ENCODE measurements at places on chromosomes 12 and 14.

DNA sequence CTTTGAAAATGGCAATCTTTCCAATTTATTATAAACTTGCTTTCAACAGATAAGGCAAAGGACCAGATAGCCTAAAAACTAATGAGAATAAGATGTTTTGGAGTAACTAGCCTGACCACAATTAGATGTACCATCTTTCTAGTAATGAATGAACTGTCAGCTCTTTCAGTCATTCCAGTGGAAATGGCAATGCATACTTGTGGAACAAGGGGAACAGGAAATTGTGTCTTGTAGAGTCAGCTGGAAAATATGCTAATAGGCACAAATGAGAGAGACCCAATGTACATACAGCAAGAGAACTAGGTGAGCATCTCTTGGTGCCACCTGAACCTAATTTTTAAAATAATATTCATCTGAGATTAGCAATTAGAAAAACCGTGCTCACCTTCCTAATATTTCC lies 76.1 kb upstream of the GPHB5 start:
- DNase-seq: no peak

DNA sequence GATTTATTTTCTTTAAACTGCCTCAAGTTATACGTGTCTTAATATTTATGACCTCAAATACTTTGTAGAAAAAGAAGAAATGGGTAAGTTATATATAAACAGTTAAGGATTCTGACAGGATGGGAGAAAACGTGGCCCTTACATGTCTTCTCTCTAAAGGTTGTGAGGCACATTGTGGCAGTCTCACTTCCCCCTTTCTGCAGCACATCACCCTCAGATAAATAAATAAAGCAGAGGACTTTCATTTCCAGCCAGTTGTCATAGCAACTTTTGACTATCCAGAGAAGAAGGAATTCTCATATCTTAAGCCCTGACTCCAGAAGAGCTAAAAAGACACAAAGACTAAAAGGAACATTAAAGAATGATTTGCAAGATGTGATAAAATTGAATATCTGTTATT lies 28.8 kb upstream of the CEP83 start:
- DNase-seq: no peak

DNA sequence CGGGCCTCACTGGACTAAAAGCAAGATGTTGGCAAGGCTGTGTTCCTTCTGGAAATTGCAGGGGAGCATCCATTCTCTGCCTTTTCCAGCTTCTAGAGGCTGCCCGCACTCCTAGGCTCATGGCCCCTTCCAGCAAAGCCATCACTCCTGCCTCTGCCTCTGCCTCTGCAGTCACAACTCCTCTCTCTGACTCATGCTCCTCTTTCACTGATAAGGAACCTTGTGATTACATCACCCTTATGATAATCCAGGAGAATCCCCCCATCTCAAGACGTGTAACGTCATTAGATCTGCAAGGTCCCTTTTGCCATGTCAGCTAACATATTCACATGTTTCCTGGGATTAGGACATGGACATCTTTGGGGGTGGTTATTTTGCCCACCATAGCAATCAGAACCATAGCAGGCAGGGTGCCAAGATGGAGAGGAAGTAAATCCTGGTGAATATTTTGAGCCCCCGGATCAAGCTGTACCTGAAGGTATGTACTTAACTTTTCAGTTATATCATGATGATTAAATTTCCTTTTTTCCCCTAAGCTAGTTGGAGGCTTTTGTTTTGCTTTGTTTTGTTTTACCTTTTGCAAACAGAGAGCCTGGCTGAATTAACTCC lies 123.6 kb downstream of the SCARB1 start:
- no peak for DNase-seq

GRCh38 chr14:30016002-30016401 lies 88.4 kb upstream of the PRKD1 start:
- DNase-seq: no peak

DNA sequence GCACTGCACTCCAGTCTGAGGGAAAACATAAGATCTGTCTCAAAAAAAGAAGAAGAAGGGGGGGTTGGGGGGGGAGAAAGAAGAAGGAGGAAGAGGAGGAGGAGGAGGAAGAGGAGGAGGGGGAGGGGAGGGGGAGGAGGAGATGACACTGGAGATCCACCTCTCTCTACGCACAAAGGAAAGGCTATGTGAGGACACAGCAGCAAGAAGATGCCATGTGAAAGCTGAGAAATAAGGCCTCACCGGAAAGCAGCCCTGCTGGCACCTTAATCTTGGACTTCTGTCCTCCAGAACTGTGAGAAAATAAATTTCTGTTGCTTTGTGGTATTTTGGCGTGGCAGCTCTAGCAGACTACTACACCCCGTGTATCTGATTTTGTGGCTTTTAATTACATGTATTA lies 477.9 kb downstream of the MED13L start:
- DNase-seq: no peak

GRCh38 chr12:51186465-51187085 lies 13.6 kb upstream of the TFCP2 start:
- no peak for DNase-seq

GRCh38 chr14:62796431-62796830 lies 248.8 kb downstream of the KCNH5 start:
- no peak for DNase-seq

DNA sequence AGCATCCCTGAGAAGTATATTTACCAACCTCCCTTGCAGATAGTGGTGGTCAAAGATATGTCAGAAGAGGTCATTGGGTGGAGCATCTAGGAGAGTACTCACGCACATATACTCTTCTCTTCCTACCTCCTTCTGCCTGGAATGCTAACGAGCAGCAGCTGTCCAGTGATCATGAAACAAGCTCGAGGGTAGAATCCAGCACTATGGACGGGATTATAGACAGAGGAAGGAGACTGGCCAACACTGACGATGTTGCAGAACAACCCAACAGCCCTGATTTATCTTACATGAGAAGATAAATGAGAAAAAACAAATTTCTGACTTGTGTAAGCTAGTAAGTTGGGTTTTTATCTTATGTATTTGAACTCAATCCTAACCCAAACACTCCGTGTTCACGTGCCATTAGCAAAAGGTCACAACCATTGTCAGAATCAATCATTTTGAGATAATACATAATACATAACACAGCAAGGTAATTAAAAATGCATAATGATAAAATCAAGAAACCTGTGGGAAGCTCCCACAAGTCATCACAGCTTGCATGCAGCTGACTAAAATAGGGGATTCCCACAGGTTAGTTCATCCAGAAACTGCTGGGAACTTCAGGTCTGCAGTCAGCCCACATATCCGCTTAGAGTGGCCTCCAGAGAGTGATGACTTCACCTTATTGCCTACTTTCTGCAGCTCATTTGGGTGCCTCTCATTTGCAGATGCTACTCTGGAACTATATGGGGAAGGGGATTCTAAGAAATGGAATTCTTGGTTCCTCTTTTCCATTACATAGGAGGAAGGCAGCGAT lies 36.3 kb upstream of the STK38L start:
- DNase-seq: no peak

- DNase-seq: no peak
These were observed 44.0 kb upstream of the OR5AU1 start for GRCh38 chr14:21199611-21200560.

- DNase-seq: no peak
These were observed 44.0 kb downstream of the SMUG1 start for GRCh38 chr12:54144738-54145137.

DNA sequence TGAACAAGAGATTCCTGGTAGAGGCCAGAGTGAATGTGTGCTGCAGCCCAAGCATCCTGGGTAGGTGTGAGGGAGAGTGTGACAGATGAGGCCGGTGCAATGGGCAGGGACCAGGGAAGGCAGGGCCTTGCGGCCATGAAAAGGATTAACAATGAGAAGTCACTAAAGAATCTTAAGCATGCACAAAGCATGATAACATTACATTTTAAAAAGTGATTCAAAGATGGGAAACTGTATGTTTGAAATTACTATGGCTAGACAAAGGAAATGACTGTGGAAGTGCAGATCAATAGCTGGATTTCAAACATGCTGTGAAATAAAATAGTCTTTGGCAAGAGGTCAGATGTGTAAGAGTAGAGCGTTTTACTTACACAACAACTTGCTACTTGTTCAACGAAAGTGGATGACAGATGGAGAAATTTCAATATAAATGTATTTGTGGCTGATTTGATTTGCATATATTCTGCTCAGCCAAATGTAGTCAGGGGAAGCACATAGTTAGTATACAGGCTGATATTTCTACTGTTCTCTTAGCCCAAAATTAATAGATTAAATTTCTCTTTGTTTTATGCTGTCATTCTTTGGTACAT lies 175.5 kb downstream of the CCDC59 start:
- no peak for DNase-seq

GRCh38 chr14:103066399-103066798 lies 9.1 kb upstream of the CDC42BPB start:
- DNase-seq: no peak

DNA sequence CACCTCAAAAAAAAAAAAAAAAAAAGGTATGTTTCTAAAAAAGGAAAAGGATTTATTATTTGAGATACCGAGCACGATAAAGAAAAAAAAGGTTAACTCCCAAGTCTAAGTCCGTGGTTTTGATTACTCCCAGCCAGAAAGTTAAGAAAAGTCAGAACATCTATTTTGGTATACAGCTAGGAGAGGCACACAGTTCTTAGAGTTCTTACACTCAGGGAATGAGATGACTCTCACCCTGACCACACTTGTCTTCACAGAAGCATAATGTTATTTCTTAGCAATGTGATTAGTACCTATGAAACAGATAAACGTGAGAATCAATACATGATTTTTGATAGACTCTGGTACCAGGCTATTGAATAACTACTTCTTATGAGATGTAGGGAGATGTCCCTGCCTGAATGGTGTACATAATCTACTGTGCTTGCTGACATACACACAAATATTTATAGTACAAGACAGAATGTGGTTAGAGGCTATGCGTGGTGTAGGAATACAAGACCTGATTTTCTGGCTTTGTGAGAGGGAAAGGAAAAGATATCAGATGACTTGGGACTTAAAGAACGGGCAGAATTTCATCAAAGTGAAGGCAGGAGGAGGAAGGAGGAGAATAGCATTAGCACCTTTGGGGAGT lies 31.6 kb downstream of the LIMA1 start:
- DNase-seq: no peak

DNA sequence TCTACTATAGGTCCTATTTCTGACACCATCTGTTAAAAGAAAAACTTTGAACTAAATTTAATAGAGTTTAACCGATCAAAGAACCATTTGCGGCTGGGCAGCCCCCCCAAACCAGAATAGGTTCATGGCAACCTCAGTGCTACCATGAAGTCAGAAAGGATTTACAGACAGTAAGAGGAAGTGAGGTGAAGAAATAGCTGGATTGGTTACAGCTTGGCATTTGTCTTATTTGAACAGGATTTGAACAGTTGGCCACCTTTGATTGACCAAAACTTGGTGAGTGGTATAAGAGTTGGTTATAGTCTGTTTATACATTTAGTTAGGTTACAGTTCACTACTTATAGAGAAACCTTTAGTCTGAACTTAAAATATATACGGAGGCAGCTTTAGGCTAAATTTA lies 88.9 kb downstream of the TXNDC16 start:
- no peak for DNase-seq

DNA sequence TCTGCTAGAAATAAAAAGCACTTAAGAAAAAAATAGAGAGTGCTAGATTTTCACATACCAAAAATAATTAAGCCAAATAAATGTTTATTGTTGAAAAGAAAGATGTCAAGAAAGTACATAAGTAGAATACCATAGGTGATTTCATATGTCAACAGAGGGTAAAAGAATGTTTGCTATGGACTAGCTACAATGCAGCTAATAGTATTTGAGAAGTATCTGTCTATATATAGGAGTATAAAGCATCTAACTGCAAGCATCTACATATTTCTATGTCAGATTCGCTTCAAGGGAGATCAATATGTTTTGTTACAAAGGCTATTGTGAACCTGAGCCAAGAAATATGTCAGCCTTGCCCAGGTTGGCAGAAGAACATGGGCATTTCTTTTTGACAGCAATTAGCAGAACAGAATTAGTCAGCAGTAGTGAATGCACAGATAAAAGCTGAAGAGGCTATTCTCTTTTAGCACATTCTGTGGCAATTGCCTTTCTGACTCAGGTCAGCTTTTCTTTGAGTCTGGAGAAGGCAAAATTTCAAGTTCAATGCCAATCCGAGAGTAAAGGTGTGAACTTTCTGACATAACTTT lies 140.1 kb downstream of the ALG10B start:
- no peak for DNase-seq

- no peak for DNase-seq
These were observed 326.9 kb downstream of the TMEM121 start for GRCh38 chr14:105853089-105853906.

DNA sequence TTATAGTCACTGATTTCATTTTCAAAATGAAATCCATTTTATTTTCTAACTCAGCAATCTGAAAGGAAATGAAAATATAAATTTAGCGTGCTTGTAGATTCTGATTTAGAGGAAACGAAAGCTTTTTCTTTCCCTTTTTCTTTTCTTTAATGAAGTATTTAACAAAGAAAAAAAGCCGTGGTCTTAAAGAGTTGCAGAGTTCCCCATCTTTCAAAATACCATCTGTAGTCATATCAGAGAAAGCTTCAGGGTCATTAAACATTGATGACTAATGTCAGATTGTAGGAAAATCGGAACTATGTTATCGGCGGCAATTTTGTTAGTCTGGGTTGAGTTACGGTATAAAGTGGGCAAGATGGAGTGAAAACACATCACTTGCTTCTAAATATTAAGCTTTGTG lies 32.3 kb downstream of the DRAM1 start:
- no peak for DNase-seq

- no peak for DNase-seq
These were observed 7.9 kb downstream of the EIF2B2 start for GRCh38 chr14:75010472-75011093.

All from fibroblast of the conjunctiva (primary cell).